ENCODE measurements at places on chromosomes 5 and 9.

GRCh38 chr9:127344368-127345000 lies 52.5 kb upstream of the SLC2A8 start:
- DNase-seq = no peak

DNA sequence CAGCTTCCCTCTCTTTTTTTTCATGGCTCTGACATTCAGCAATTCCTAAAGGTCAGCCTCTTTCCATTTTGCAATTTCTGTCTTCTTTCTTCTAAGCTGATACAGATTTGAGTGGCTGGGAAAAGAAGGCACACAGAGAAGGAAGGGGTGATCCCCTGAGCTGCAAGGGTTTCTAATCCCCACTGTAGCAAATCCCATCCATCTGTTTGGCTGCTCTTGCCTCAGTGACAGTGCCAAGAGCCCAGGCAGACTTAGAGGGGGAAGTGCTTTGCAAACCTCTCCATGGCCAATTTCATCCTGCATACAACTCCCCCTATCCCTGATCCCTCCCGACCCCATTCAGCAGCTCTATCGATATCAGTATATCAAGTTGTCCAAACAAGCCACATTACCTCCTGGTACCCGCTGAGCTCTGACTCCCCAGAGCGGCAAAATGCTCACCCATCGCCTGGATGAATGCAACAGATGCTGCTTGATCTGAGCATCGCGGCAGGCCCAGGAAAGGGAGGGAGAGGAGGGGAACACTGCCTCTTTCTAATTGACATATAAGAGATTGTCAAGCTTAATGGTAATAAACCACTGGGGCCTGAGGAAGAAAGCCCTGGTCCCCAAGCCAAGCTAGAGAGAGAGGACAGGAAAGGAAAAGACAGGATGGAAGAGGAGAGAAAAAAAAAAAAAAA lies 268.9 kb downstream of the ASTN2 start:
- no peak for DNase-seq

DNA sequence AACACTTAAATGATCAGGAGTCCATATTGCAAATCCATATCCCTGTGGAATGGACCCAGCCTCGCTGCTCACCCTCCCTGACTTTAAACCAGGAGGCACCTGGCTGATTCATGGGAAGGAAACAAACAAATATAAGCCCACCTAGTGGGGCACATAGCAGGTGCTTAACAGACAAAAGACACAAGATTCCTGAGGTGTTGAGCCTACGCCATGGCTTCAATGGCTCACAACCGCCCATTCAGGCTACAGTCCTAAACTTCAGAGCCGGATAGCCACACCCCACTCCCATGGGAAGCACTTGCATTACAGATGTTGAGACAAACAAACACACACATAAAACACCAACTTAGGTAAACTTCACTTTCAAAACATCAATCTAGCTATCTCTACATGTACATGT lies 359.9 kb downstream of the ICE1 start:
- DNase-seq = no peak

- peak; percentile 66 for DNase-seq
Observed at GRCh38 chr5:83568186-83568585, 96.6 kb downstream of the VCAN start.

GRCh38 chr9:124860582-124861341 lies 995 bp downstream of the RPL35 start:
- no peak for DNase-seq

DNA sequence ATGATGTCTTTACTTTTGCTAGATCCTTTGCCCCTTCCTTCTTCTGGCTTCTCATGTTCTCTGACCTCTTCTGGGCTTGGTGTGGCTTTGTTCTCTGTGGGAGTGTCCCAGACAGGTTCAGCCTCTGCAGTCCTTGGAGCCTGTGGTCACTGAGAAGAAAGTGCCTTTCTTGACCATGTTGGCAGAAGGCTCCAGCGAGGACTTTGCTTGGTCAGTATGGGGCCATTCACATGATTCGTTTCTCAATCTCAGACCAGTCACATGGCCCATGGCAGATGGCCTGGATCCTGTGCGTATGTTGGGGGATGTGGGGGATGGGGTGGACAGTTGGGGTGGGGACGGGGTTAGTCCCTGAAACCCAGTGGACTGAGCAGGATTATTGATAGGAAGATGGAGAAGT lies 274.1 kb downstream of the ARHGAP26 start:
- no peak for DNase-seq

- no peak for DNase-seq
Observed at GRCh38 chr9:19809422-19810269, 20.8 kb upstream of the SLC24A2 start.

DNA sequence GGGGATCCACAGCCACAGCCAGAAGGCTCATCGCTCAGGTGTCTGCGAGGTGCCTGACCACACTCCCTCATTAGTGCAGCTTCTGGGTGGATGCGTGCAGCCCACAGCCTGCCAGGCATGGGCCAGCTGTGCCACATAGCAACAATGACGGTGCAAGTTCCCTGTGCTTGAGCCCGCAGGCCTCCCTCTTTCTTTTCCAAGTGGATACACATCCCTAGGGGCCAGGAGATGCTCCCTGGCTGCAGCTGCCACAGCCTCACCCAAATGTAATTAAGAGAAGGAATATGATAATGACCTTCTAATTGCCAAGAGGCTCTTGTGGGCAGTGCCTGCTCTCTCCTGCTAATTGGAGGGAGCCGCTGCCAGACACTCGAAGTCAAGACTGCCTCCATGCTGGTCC lies 116.0 kb upstream of the PPP1R26 start:
- DNase-seq = no peak

DNA sequence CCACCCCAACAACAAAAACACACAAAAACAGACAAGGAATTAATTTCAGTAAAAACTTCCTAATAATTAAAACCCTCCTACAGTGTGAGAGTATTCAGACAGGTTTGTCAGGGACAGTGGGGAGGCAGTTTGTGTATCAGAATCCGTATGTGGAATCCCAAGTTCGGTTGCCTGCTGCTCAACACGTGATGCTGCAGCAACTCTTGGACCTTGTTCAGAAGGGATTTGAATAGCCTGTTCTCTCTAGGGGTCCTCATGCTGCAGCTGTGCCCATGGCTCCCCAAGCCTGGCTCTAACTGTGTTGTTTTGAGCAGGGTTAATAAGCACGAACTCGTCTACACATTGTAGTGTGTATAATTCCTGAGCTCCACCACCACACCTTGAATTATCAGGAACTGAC lies 28.7 kb downstream of the TLE4 start:
- DNase-seq = no peak

- DNase-seq = no peak
Observed at GRCh38 chr5:64384765-64385164, 121.0 kb upstream of the RGS7BP start.

DNA sequence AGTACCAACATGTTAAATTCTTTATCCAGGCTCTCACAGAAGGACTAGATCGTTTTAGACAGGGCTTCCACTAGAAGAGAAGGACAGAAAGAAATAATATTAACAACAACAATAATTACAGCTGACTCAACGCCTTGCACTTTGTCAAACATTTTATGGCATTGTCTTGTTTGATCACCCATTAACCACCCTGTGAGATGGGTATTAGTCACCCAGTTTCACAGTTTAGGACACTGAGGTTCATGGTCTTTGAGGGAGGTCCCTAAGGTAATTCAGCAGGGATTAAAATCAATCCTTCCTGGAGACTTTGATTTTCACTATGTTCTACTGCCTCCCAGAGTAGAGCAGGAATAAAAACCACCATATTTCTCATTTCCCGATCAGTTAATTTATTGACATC lies 51.4 kb upstream of the BNC2 start:
- no peak for DNase-seq

- no peak for DNase-seq
Observed at GRCh38 chr5:115423051-115423450, 121.5 kb downstream of the FEM1C start.

GRCh38 chr5:149677731-149678130 lies 52.4 kb upstream of the PPARGC1B start:
- DNase-seq = no peak

GRCh38 chr5:118891252-118891651 lies 97.1 kb downstream of the DTWD2 start:
- no peak for DNase-seq

GRCh38 chr9:3495855-3496254 lies 29.9 kb downstream of the RFX3 start:
- DNase-seq = no peak

- no peak for DNase-seq
Observed at GRCh38 chr5:116130471-116130870, 45.6 kb downstream of the COMMD10 start.

GRCh38 chr9:83403527-83404238 lies 134.5 kb downstream of the FRMD3 start:
- no peak for DNase-seq

DNA sequence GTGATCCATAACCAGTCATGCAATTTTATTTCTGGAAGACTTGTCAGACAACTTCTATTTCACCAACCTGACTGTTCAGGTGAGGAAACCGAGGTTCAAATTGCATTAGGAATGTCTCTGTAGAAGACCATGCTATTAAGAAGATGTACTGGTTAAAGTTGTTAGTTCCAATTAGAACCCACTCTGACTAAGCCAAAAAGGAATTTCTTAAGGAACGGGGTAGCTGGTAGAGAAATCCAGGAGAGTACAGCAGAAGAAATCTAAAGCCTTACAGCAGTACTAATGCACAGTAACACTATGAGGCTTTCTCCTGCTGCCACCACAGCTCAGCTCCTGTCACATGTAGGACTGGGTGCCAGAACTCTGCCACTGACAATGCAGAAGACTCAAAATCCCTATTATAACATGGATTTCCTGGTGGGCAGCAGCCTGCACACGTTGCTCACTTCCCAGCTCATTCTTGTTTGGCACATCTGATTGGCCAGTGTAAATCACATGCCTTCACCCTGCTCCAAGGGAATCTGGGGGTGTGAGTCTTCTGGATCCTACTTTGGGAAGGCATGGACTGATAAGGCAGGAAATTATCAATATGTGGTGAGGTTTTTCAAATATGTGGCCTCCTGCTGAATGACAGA lies 37.1 kb downstream of the CAST start:
- no peak for DNase-seq

DNA sequence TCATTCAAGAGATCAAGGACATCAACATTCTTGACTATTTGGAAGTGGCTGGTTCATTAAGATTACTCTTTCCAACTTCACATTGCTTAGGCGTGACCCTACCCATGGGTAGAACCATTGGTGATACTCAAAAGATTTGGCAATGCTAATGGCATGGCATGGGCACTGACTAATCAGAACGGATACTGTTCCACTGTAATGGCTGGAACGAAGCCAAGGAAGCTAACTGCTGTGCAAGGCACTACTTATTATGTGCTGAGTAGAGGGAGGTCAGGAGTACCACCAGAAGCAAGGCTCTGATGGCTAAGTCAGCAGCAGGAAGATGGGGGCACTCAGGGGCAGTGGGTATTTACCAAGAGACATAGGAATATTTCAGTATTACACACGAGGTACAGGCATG lies 31.9 kb downstream of the GNA14 start:
- DNase-seq = no peak

DNA sequence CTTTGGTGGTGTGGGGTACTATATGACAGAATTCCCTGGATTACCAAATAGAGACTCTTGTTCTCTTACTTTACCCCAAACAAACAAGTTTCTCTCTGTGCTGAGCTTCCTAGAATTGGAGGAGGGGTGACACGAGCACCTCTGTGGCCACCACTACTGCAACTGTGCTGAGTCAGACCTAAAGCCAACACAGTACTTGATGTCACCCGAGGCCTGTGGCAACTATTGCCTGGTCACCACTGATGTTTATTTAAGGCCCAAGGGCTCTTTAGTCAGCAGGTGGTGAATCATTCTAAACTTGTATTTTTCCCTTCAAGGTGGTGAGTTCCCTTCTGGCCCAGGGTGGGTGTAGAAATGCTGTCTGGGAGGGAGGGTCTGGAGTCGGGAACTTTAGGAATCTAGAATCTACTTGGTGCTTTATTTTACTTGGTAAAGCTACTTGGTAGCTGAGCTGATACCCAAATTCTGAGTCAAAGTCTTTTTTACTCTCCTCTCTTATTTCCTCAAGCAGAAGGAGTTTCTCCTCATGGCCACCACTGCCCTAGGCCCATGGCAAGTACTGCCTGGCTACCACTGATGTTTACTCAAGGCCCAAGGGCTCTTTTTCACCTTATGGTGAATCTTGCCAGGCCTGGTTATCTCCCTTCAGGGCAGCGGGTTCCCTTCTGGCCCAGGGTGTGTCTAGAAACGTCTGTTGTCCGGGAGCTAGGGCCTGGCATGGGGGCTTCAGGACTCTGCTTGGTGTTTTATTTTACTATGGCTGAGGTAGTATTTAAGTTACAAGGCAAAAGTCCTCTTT lies 9.8 kb downstream of the LURAP1L start:
- DNase-seq = no peak

DNA sequence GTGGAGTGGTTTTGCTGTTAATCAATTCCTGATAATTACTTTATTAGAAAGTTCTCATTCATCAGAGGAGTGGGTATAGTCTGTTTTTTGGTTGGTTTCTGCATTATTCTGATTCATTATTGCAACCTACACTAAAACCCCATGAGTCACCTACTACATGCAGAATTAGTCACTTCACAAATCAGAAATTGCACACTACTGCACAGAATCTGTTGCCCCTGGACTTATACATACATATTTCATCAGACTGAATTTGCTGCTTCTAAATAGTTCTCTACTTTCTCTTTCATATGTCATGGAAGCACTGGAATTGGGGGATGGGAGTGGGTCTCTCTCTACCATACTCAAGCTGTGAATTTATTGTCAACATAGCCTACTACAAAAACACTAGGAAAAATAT lies 585.1 kb downstream of the DNAH5 start:
- DNase-seq = no peak

GRCh38 chr5:150612905-150613670 lies 27.4 kb upstream of the SYNPO start:
- no peak for DNase-seq

DNA sequence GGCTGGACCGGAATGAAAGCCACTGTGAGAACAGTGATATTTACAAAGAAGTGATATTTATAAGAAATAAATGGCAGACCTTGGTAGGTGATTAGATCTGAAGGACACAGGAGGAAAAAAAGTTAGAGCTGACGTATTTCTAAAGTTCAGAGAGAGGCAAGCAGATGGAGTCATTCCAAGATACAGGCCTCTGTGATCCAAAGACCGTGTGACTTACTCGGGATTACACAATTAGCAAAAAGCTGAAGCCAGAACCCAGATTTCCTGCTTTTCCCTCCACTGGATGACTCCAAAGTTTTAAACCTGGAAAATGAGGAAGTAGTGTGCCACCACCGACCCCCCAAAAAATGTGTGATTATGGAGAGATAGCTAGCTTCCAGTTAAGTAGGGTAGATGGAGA lies 3.1 kb upstream of the DOCK8 start:
- no peak for DNase-seq

- DNase-seq = no peak
Observed at GRCh38 chr5:122142480-122143164, 13.3 kb downstream of the ZNF474 start.

DNA sequence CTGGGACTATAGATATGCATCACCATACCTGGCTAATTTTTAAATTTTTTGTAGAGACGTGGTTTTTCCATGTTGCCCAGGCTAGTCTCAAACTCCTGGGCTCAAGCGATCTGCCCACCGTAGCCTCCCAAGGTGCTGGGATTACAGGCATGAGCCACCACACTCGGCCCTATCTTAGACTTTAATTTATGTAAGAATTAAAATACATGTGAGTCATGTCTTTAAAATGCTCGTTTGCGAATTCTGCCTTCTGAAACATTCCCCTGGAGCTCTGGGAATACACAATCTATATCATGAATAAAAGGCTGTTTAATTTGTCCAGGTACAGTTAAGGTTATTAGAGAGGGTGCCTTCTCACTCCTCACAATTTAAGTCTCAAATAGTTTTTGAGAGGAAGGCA lies 32.8 kb downstream of the RHOBTB3 start:
- no peak for DNase-seq

- no peak for DNase-seq
Observed at GRCh38 chr9:90839183-90839728, 37.6 kb downstream of the SYK start.

GRCh38 chr5:61536922-61537321 lies 204.9 kb downstream of the ZSWIM6 start:
- DNase-seq = no peak
